CD8-positive, alpha-beta T cell (primary cell): ENCODE measurements at places on chromosomes 2 and 18.

- DNase-seq = no peak
Measured at GRCh38 chr2:139684286-139684860, 904.2 kb upstream of the NXPH2 start.

GRCh38 chr2:55871637-55872036, 51.9 kb downstream of the EFEMP1 start:
- no peak for DNase-seq

GRCh38 chr2:50636462-50636861, 395.5 kb downstream of the NRXN1 start:
- DNase-seq = no peak

DNA sequence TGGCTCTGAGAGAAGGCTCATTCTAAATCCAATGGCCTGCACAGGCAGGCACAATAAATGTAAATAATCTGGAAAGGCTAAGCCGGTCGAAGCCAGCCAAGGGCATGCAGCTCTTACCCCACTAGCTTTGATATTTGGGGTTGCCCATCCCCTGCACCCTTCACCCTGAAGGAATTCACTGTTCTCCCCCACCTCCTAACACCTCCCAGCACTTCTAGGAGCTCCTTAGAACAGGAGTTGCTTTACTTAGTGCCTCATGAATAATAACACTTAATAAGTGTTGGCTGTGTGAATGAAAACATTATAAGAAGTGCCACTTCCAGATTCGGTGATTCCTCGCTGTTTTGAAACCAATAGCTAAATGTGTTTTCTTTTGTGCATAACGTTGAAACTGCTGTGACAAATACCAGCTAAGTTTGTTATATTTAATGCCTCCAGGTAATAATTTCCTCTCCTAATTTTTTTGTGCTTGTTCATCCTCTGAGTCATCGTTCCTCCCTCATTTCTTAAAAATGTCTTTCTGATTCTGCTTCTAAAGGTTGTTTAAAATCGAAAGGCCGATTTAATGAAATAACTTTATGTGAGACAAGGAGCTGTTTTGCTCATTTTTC, 458.8 kb downstream of the METTL4 start:
- no peak for DNase-seq

DNA sequence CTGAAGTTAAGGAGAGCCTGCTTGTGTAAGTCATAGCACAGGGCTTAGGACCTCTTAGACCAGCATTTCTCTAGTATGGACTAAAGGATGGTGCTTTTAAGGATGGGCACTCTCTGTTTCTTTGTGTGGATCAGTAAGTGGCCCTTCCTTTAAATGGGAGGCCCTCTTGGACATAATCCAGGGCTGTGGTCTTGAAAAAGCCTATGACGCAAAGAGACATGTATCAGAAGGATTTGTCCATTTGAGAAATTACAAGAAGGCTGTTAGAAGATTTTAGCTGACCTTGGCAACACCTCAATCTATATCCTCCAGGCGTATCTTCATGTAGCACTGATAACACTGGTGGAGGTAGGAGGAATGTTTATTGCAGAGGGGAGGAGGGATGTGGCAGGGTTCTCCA, 79.2 kb downstream of the PRPF40A start:
- no peak for DNase-seq
